Stimulated activated CD4-positive, alpha-beta T cell treated with anti-CD3 and anti-CD28 coated beads, Interleukin-2, amount 100 ng/mL, for 48 hours (primary cell): ENCODE measurements at places on chromosomes 12 and 14.

GRCh38 chr14:95095996-95096395 lies 61.3 kb downstream of the DICER1 start:
- DNase-seq = no peak

- DNase-seq = no peak
Observed at GRCh38 chr12:99436584-99436983, 211.0 kb upstream of the GARIN6 start.

DNA sequence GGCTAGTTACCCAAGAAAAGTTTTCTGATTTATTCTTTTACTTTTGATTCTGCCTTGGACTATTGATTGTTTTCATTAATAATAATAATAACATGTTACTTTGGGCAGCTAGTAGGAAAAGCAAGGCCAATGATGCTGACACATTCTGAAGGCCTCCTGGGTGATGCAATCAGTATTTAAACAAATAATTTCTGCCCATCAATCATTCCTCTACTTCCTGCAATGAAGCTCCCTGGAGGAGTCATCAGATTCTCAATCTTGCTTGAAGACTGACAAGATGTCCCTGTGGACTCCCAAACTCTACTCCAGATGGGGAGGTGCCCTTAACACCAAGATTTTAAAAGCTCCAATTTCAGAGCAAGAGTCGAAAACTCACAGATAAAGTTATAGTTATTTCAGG lies at the start of gene SPX:
SPX (plus strand) TSS at position 244 of the 400 bp plus-strand sequence. CDS start 177 bp downstream, outside the sequence.
- no peak for DNase-seq

DNA sequence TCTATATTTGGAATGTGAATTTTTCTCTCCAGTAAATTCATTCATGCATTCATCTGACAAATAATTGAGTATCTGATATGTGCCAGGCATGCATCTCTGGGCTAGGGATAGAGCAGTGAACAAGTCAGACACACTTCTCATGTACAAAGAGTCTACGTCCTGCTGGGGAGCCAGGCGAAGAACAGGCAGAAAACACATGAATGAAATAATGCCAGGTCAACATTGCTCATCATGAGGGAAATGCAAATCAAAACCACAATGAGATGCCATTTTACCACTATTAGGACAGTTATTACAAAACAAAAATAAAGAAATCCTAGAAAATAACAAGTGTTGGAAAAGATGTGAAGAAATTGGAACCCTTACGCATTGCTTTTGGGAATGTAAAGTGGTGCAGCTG lies 90.3 kb downstream of the PAX9 start:
- DNase-seq = no peak

DNA sequence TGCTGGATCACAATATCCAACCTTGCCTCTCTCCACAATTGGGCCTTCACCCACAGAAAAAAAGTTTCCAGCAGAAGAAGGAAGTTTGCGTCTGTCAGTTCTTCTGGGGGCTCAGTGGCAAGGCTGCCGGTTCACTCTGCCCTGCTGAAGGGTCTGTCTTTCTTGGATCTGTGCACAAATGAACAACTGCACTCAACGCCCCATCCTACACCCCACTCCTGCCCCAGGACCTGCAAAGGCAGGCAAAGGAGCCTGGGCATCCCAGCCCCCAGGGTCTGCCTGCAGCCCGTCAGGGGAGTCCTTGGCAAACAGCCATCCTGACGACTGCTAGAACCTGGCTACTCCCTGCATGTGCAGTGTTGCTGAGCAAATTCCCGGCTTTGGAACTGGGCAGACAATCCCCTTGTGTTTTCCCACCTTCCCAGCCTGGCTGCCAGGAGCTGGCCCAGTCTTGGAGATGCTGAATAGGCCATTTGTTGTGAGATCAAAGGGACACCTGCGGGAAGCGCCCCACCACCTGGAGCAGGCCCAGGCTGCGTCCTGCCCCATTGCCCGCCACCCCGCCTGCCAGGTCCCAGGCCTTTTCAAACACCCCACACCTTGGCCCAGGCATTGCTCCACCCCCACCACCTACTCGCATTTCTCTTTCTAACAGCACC lies 311.9 kb downstream of the BCL11B start:
- no peak for DNase-seq

DNA sequence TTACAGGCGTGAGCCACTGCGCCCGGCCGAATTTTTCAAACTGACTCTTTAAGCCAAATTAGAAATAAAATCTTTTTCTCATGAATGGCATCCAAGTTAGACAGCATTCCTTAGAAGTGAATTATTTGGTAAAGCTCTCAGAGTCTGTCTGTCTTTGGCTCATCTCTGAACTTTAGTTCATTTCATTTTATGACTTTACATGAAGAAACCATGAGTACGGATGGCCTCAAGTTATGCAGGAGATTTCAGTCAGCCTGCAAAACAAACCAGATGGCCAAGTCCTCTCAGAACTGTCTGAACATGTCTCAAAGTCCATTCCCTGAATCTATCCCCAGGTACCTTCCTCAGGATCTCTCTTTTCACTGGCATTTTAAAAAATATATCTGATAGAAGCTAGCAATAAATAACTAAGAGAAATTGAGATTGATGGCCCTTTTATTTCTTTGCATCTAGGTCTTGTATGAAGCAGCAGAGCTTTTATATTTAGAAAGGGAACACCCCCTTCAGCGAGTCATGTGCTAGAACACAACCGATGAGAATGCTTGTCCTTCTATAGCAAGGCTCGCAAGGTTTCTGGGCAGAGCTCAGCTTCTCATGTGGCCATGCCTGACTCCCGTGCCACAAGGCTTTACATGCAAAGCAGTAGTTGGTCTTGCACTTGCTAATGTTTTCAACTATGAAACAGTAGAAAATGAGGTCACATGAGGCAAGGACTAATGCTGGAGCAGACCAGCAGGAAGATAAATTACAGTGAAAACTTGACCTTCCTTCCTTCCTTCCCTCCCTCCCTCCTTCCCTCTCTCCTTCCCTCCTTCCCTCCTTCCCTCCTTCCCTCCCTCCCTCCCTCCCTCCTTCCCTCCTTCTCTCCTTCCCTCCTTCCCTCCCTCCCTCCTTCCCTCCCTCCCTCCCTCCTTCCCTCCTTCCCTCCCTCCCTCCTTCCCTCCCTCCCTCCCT lies 125.0 kb downstream of the AKAP6 start:
- no peak for DNase-seq

GRCh38 chr12:105288311-105288996 lies 42.0 kb upstream of the C12orf75 start:
- DNase-seq = no peak

- DNase-seq = no peak
Observed at GRCh38 chr12:84561351-84561750, 351.2 kb downstream of the SLC6A15 start.

DNA sequence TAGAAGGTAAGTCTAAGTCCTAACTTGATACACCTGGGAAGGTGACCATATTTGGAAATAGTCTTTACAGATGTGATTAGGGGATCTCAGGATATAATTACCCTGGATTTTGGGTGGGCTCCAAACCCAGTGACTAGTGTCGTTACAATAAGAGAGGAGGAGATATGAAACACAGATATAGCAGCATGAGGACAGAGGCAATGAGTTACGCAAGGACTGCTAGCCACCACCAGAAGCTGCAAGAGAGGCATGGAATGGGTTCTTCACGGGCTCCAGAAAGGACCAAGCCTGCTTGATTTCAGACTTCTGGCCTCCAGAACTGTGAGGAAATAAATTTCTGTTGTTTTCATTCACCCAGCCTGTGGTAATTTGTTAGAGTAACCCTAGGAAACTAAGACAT lies 28.6 kb downstream of the FGFR1OP2 start:
- no peak for DNase-seq

DNA sequence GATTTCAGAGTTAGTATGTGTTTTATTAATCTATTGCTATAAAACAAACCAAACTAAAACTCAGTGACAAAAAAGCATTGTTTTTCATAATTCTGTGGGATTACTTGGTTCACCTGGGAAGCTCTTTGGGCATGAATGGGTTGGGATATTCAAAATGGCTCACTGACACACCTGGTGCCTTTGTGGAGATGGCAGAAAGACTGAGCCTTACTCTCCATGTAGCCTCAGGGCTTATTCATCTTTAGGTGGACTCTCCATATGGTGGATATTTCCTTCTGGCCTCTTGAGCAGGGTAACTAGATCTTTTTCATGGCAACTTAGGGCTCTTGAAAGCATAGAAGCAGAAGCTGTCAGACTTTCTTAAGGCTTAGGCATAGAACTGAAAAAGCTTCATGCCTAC lies 1102.8 kb upstream of the SEL1L start:
- DNase-seq = no peak

DNA sequence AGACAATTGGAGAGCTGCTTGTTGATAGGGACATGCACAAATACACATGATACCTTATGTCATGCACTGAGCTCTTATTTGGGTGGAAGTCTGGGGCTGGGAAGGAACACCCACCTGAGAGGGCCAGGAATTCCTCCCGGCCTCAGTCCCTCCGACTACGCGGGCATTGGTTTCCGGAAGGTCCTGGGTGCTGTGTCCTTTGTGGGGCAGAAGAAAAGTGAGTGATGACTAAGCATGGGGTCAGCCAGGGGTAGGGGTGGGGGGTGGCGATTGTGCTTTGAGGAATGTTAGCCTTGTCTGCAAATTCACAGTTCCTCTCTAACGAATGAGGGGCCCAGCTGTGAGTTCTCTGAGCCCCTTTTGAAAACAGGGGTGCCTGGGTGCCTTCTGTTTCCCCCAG lies 798 bp downstream of the CELA1 start:
- DNase-seq = no peak

DNA sequence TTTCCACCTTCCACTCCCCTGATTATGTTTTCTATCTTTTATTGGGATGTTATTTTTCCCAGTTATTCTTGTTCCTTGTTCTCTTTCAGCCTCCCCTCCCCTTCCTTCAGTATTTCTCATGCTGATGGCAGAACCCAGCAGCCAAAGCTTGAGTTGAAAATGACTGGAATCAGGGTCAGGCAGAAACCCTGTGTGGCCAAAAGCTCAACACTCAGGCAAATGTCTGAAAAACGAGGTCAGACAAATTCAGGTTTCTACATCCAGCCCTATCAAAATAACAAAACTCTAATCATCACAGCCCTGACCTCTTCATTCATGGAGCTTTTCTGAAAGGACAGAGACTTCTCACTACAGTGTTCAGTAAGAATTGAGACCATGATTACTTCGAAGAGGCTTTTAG lies 134.6 kb downstream of the PTPRR start:
- DNase-seq = no peak

- no peak for DNase-seq
Observed at GRCh38 chr14:38870296-38870836, 232.7 kb downstream of the SEC23A start.

- DNase-seq = no peak
Observed at GRCh38 chr12:118922405-118922804, 58.9 kb upstream of the SRRM4 start.

- DNase-seq = no peak
Observed at GRCh38 chr12:130632642-130633041, 83.5 kb downstream of the RIMBP2 start.

DNA sequence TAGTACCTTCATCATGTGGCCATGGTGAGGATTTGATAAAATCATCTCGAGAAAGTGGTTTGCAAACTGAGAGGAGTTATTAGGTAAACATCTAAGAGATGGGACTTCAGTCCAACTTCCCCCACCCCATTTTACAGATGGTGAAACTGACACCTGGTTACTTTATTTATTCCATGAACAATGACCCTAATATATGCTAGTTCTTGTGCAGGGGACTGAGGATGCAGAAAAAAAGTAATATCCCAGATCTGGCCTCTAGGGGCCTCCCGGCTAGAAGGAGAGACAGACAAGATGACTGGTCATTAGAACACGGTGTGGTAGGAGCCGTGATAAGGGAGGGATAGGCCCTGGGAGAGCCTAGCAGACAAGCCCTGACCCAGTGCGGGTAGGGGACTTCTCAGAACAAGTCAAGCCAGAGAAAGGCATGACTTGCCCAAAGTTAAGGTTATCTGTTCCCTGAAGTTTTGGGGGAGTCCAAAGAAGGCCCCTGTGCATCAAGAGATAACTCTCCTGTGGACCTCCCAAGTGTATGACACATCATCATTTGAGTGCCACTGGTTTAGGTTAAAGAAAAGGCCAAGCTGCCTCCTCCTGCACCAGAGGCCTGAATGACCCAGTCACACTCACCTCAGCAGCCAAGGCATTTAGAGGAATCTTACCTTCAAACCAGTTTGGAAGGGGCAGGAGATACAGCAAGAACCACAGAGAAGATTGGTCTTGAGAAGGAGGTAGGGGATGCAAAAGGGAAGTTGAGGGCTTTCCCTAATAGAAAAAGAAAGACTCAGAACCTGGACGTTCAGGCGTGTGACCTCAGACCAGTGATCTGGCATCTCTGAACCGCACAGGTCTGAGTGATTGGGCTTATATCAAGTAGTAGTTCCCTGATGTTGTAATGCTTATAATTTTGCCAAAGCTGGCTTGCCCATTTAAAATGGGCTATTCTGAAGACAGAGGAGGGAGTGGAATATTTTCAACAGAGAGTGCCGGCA lies 1.6 kb downstream of the CMKLR1 start:
- DNase-seq = no peak

- no peak for DNase-seq
Observed at GRCh38 chr12:102026728-102027127, 35.1 kb downstream of the WASHC3 start.

DNA sequence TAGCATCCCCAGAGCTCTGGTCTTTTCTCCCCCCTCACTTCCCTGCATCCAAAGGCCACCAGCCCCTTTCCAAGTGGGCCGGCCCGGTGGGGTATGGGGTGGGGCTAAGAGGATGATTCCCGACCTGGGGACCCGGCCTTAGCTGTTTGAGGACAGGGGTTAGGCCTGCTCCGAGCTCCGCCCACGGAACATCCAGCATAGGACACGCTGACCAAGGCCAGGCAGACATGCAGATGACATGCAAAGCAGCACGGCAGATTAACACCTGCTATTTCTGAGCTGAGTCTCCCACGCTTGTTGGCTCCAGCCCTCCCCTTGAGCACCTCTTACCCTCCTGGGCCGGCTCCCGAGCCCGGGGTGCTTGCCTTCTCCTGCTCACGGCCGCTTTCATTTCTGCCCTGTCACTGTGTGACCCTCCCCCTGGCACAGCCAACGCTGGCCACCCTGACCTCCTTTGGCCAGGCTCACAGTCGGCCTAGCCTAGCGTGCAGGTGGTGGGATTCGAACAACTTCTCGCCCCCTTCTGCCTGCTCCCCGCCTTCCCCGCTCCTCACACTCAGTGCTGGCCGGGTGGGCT lies 40.2 kb downstream of the TEAD4 start:
- no peak for DNase-seq

GRCh38 chr12:6215120-6215807 lies 15.1 kb downstream of the CD9 start:
- no peak for DNase-seq

GRCh38 chr14:45990252-45990651 lies 661.3 kb downstream of the RPL10L start:
- no peak for DNase-seq

DNA sequence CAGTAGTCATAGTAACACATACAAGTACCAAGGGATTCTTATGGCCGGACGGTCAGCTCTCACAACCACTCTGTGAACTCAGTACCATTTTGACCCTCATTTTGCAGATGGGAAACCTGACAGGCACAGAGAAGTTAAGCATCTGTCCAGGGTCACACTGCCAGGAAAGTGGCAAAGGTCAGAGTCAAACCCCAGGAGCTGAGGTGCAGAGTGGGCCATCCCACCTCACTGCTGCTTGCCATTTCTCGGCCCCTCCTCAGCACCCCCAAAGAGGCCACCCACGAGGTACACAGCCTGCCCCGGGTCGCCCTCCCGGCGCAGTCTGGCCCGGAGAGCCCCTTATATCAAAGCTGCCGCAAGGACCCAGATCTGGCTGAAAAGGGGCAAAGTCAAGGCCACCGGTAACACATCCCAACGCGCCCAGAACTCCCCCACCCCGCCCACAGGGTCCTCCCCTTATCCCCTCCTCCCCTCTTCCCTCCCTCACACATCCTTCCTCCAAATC lies 1.7 kb downstream of the NCOR2 start:
- no peak for DNase-seq

GRCh38 chr12:18723752-18724151 lies 14.1 kb downstream of the PLCZ1 start:
- DNase-seq = no peak

GRCh38 chr12:13171921-13172859 lies 24.3 kb upstream of the EMP1 start:
- DNase-seq = no peak
